ENCODE measurements at places on chromosomes 13 and 19. TPM values are rescaled to one million over a fixed set of nuclear protein-coding genes. Genes with fewer than 3 reads are reported as not detected.

RUBCNL gene
- total RNA-seq = 4.0 TPM

C13orf42 gene
- not detected for total RNA-seq

PROZ gene
- not detected for total RNA-seq

CYP2A6 gene
- not detected for total RNA-seq

SH2D3A gene
- total RNA-seq = 3.4 TPM

SYNGR4 gene
- not detected for total RNA-seq

SMAD9 gene
- total RNA-seq = 8.0 TPM

ZNF628 gene
- total RNA-seq = 3.1 TPM

- no peak for DNase-seq
Measured at GRCh38 chr19:47765523-47766358, 12.8 kb upstream of the SELENOW start.

DNA sequence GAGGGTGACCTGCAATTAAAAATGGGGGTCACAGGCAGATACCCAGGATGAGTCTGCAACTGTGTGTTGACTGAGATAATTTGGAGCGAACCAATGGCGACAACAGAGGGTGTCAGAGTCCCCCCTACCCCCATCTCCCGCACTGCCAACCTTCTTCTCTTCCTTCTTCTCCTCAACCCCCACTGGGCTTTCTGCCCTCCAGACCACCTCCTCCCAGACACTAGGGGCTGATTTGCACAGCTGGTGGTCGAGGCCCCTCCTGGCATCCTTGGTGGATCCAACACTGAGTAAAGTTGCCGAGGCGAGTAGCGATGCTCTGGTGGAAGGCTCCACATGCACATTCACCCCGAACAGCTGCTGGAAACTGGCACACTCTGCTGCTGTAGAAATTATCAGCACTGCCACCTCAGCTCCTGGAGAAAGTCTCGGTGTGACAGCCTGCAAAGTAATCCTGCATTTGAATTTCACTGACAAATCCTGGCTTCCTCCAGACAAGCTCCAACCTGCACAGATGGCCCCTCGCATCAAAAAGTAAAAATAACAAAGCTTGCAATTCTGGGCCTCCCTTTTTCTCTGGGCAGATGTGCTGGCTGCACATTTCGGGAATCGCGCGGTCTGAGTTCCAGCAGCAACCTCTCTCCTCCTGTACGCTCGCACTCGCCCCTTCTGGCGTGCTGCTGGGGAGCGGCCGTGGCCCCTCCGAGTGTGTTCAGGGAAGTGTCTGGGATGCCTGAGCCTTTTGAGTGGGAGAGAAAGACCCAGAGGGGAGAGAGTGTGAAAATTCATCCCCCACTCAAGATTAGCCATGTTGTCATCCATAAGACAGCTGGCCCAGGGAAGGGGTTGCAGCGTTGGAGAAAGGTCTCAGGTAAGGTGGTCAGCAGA, 28.5 kb downstream of the CCNE1 start:
- no peak for DNase-seq

DNA sequence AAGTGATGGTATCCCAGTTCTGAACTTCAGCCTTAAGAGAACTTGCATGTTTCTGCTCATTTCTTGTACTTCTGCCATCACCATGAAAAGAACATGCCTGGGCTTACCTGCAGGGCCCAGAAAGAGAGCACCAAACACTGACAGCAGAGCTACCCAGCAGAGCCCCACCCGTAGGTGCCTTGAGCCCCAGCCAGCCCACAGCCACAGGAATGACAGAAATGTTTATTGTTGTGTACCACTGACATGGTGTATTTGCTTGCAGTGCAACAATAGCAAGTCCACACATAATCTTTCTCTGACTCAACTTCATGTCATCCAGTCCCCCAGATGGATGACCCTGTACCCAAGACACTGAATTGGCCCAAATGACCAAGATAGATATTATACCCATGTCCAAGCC, 195.2 kb downstream of the TSHZ3 start:
- DNase-seq = no peak

DNA sequence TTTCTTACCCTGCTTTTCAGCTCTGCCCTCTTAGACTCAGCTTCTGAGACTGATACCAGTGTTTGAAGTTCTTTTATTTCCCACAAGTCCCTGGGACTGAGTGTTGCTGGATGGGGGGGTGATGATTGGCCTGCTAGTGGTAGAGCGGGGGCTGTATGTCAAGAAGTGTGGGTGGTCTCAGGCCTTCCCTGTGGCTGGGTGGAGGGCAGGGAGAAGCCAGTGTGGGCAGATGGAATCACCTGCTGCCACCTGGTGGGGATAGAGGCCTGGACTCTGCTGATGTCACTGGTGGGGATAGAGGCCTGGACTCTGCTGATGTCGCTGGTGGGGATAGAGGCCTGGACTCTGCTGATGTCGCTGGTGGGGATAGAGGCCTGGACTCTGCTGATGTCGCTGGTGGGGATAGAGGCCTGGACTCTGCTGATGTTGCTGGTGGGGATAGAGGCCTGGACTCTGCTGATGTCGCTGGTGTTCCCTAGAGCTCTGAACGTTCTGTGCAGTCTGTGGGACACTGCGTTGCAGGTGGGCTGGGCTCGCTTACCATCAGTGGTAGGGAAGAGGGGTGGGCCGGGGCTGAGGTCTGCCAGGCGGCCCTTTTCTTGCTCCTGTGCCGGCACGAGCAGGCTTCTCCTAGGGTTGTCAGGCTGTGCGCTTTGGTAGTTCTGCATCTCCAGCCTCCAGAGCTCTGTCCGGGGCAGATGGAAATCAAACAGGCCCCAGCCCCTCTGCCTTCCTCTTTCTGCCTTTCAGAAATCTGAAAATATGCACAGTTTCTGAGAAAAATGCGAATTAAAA, 101.3 kb downstream of the ARHGEF7 start:
- DNase-seq = no peak

GRCh38 chr19:7428651-7429113, 60.2 kb downstream of the PEX11G start:
- DNase-seq = no peak

- no peak for DNase-seq
Measured at GRCh38 chr13:66972659-66973058, 257.5 kb downstream of the PCDH9 start.

DNA sequence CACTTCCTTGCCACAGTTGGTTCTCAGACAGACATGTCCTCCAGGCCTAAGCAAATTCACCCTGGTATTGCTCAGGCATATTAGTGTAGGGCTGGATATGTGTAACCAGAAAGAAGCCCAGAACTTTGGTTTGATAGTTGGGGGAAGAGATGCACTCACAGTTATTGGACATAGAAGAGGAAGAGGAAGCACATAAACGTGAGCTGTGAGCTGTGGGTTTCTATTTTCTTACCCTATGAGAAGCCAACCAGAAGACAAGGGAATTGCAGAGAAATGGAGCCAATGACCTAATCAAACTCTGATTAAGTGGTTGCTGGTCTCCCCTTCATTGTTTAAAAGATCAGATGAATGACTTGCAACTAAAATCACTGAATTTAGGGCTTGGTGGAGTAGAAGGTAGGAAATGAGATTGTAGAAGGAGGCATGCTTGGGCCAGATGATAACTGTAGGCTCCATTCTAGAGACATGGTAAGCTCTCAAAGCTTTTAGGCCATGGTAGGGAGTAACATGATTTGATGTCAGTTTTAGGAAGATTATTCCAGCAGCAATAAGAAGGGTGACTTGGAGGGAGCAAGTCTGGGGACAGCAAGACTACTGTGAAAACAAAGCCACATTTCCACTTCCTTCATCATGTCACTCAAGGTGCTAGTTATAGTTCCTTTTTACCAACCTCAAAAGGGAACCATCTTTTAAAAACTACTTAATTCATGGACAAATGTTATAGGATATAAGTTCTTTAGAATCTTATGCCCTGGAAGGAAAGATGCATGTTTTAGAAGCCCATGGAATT, 24.1 kb upstream of the WDFY2 start:
- no peak for DNase-seq

All from omental fat pad (tissue), 4 donors.